ENCODE measurements at places on chromosomes 2 and 18.

GRCh38 chr2:222862106-222862908 is 1.5 kb downstream of the ACSL3 start:
- DNase-seq, result no peak

GRCh38 chr2:46645681-46646162 is 166.4 kb downstream of the TMEM247 start:
- DNase-seq, result no peak

GRCh38 chr2:101064505-101064867 is 62.4 kb downstream of the RPL31 start:
- DNase-seq, result no peak

GRCh38 chr2:191014653-191015020 is 666 bp upstream of the STAT1 start:
- no peak for DNase-seq

- no peak for DNase-seq
These were observed 55.7 kb downstream of the OLA1 start for GRCh38 chr2:174192664-174193063.

GRCh38 chr2:175630280-175631244 is 371.5 kb downstream of the LNPK start:
- no peak for DNase-seq

- no peak for DNase-seq
These were observed 38.1 kb upstream of the SLC3A1 start for GRCh38 chr2:44237221-44237620.

- no peak for DNase-seq
These were observed 348.1 kb downstream of the CLIP4 start for GRCh38 chr2:29463181-29463900.

GRCh38 chr2:84477886-84478285 is 18.8 kb upstream of the SUCLG1 start:
- no peak for DNase-seq
